HTR-8/SVneo (cell line): ENCODE measurements at places on chromosomes 7 and 10.

DNA sequence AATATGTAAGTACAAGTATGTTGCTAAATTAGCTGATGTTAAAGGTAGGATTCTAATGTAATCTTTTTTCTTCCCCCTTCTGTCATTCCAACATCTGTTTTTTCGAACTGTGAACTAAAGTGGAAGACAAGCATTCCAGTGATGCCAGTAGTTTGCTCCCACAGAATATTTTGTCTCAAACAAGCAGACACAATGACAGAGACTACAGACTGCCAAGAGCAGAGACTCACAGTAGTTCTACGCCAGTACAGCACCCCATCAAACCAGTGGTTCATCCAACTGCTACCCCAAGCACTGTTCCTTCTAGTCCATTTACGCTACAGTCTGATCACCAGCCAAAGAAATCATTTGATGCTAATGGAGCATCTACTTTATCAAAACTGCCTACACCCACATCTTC lies 62.7 kb downstream of the WAC start:
- no peak for DNase-seq

DNA sequence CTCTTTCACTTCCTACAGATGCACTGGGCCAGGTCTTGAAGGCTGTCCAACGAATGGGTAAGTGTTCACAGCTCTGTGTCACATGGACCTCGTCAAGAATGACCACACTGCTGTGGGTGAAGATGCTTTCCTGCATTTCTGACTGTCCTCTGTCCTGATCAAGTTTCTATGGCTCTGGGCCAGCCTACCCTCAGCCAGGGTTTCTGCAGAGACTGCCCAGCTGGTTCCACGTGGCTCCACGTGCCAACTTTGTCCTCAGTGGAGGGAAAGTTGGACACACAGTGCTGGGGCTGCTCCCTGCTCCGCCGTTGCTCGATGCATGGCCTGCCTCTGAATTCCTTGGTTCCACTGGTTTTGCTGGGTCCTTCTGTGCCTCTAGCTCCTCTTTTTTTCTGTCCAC lies 152.3 kb downstream of the EGFR start:
- no peak for DNase-seq

- DNase-seq: no peak
Measured at GRCh38 chr7:25379351-25380300, 151.3 kb upstream of the NPVF start.

DNA sequence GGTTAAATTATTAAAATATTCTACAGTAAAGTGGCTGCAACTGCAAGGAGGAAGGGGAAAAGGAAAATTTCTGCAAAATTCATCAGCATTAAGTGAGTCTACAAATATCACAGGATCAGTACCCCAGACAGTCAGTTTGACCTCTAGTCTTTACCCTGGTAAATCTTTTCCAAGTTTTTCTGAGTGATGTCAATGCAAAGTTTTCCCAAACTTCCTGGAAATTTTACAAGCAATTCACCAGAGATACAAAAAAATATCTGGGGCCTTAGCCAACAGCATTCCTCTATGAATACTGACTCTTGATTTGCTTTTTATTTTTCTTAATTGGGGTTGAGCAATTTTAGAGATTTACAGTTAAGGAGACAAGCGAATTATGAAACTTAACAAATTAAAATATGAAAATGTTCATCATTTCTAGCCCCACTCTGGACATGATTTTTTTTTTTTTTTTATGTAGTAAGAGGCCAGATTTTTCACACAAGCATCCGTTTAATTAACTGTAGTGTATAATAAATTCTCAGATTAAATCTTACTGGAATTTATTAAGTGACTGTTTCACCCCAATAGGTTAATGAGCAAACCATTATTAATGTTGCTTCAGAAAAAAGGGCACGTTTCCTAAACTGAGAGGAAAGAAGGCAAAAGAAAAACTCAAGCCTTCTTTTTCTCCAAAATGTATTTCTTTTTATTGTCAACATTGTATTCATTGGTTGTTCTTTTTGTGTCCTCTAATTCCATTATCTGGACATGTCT lies 539.5 kb upstream of the FZD8 start:
- no peak for DNase-seq

- no peak for DNase-seq
Measured at GRCh38 chr7:136189506-136189998, 212.4 kb upstream of the MTPN start.

- no peak for DNase-seq
Measured at GRCh38 chr7:94666879-94667587, 11.1 kb upstream of the SGCE start.

DNA sequence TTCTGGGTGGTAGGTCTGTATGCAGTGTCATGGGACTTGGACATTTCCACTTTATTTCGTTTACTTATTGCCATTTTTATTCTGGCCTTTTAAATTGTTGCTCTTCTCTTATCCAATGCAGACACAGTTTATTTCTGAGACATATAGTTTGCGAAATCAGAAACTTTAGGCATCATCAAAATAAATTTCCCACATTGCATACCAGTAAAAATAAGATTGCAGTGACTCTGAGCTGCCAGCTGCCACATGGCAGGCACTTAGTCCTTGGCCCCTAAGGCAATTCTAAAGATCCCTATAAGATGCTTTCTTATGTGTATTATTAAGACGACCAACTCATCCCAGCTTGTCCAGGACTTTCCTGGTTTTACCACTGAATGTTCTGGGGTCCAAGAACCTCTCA lies 81.8 kb upstream of the ANKRD1 start:
- DNase-seq: no peak
